ENCODE measurements at places on chromosomes 2 and 18. TPM values are rescaled to one million over a fixed set of nuclear protein-coding genes. Genes with fewer than 3 reads are reported as not detected.
A peak's percentile ranks its signal among the peaks of the same experiment; 100 is the strongest.

- DNase-seq: no peak
Observed at GRCh38 chr2:54809819-54810218, 86.4 kb downstream of the EML6 start.

DNA sequence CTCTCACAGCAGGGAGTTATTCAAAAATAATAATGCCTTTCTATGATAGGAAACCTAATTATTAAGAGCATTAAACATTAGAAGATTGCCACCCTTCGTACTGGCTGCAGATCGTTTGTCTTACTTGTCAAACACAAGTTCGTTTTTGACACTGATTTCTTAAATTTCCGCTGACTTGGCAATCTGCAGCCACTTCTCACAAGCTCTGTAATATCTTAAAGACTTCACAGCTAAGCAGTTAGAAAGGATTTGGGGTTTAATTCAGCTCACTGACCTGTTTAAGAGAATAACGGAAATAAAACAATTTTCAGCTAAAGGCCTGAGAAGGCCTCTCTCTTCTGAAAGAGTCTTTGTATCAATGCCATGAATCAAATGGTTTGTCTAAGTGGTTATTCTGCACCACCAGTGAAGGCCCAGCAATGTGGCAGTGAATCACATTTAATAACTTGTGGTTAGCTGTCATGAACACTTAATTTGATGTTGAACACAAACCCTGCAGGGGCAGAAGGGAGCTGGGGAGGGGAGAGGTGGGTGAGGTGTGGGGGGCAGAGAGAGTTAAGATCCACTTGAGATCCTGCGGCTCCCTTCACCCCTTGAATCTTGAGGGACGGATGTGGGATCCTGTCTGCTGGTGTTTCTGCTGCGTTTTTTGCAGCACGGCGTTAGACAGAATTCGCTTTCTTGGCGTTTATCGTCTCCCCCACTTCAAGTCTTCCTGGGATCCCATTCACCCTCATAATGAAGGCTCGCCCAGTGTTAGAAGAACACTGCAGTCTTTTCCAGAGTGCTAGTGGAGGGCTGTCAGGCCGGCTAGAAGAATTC is 145.4 kb upstream of the SATB2 start:
- no peak for DNase-seq

GRCh38 chr18:29644276-29644675 is 1398.3 kb downstream of the DSC3 start:
- DNase-seq: no peak

DNA sequence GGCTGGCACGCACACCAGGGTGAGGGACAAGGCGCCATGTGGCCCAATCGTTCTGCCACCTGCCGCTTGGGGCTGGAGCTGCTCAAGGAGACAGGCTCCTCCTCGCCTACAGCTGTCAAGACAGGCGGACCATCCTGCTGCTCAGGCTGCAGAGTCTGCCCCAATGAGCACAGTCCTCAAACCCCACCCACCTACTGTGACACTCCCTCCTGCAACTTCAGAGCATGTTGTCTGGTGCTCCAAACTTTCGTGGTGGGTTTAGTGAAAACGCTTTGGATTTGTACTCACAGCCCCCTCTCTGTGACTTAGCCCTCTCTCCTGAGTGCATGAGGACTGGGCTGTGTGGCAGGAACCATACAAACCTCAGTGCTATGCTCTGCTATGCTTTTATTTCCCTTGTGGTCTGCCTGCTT is 23.2 kb upstream of the SLC35F6 start:
- peak; percentile 55 for DNase-seq

- no peak for DNase-seq
Observed at GRCh38 chr18:31508781-31509180, 10.8 kb downstream of the DSG2 start.

- DNase-seq: no peak
Observed at GRCh38 chr2:188381614-188382013, 89.9 kb downstream of the GULP1 start.

GRCh38 chr2:24382363-24383073 is 22.2 kb upstream of the ITSN2 start:
- peak; percentile 60 for DNase-seq

DNA sequence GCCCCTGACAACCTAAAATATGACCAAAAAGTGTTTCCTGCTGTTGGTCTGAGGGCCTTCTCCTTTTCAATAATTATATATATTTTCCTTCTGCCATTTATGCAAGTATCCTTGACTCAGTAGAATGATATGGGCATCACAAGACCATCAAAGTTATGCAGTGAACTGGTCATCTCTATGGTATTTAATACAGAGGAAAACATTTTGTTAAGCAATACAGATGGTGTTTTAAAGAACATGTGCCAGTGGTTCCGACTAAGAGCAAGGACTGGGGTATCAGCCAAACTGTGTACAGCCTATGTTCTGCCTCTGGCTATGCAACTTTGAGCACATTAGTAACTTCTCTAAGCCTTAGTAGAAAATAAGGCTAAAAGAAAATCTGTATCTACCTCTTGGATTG is 179.0 kb downstream of the TRABD2A start:
- DNase-seq: no peak

DNA sequence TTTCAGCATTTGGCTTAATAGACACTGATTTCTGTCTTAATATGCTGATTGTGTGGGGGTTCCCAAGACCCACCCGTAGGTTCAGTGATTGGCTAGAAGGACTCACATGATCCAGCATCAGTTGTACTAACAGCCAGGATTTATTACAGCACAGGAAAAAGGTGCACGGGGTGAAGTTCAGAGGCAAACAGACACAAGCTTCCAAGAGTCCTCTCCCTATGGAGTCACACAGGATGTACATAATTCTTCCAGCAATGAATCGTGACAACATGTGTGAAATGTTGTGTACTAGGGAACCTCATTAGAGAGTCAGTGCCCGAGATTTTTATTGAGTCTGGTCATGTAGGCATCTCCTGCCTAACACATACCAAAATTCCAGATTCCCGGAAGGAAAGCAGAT is 52.8 kb downstream of the GALNT1 start:
- no peak for DNase-seq

GRCh38 chr2:224922142-224922727 is 120.0 kb downstream of the DOCK10 start:
- no peak for DNase-seq

GRCh38 chr18:6835345-6835744 is 105.8 kb downstream of the ARHGAP28 start:
- DNase-seq: peak; percentile 21

DNA sequence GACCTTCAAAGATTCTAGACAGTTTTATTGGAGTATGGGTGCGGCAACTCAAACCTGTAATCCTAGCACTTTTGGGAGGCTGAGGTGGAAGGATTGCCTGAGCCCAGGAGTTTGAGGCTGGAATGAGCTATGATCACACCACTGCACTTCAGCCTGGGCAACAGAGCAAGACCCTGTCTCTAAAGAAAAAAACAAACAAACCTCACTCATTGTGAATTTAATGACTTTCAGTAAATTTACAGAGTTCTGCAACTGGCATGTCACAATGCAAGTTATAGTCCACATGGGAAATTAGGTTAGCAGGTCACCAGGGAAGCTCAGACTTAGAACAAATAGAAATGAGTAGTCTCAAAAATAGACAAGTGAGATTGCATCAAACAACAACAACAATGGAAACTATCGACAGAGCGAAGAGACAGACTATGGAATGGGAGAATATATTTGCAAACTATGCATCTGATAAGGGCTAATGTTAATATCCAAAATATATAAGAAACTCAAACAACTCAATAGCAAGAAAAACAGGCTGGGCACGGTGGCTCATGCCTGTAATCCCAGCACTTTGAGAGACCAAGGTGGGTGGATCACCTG is 6.7 kb upstream of the NRBP1 start:
- no peak for DNase-seq

GRCh38 chr2:147636886-147637285 is 207.9 kb upstream of the ACVR2A start:
- no peak for DNase-seq

GRCh38 chr2:96787411-96787810 is 26.7 kb downstream of the CNNM4 start:
- DNase-seq: no peak

DNA sequence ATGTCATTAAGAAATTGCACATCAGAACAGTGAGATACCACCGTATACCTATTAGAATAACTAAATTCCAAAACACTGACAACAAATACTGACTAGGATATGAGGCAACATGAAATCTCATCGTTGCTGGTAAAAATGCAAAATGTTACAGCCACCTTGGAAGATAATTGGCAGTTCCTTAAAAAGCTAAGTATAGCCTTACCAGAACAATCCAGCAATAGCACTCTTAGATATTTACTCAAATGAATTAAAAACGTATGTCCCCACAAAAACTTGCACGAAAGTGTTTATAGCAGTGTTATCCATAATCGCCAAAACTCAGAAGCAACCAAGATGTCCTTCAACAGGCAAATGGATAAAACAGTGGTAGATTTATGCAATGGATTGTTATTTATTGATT is 241.7 kb downstream of the EPHA4 start:
- no peak for DNase-seq

- DNase-seq: no peak
Observed at GRCh38 chr2:231920795-231921194, 5.4 kb downstream of the NPPC start.

- DNase-seq: peak; percentile 47
Observed at GRCh38 chr2:105005181-105005951, 32.5 kb upstream of the MRPS9 start.

GRCh38 chr2:54029721-54030395 is 59.1 kb upstream of the PSME4 start:
- DNase-seq: no peak

GRCh38 chr2:102021779-102022178 is 30.0 kb downstream of the IL1R2 start:
- peak; percentile 64 for DNase-seq

DNA sequence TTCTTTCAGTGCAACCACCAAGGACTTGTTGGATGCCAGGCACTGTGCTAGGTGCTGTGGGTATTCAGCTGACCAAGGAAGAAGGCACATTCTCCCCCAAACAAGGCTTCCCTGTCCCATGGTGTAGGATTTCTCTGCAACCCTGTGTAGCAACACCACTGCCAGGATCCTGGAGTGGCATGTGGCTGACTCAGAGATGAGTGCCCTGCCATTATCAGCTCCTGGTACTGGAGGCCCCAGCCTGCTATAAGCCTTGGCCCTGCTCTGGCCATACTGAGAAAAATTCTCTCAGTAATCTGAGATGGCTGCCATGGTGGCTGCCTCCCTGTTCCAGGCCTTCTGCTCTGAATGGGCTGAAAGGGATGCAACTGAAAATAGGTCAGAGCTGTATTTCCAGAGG is 4.3 kb downstream of the SMYD5 start:
- DNase-seq: no peak

- DNase-seq: no peak
Observed at GRCh38 chr2:191686066-191686465, 8.1 kb downstream of the NABP1 start.

GRCh38 chr2:120208381-120209353 is 14.5 kb downstream of the TMEM185B start:
- DNase-seq: no peak

GRCh38 chr2:170086751-170087412 is 91.1 kb upstream of the MYO3B start:
- no peak for DNase-seq

GRCh38 chr2:153823880-153824279 is 47.8 kb upstream of the GALNT13 start:
- no peak for DNase-seq

DNA sequence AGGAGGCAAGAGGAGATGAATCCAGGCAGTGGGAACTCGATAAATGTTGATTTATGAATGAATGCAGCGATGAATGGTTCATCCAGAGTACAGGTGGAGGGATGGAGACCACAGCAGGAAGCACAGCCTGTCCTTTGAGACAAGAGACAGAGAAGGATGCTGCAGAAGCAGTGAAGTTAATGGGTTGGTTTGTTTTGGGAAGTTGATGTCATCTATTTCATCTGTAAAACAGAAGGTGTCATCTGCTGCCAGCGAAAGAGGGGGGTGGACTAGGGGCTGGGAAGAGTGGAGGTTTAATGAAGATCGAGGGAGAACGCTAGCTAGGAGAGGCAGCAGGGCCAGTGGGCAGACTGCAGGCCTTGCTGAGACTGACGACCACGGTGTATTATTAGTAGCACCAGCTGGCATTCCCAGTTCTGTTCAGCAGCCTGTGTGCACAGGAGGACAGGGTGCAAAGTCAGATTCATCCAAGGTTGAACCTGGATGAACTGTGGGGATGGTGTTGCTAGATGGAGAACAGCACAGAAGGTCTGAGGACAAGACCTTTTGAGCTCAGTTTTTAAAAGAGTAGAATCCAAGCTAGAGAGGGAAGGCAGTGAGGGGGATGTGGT is 120.3 kb upstream of the CAPN13 start:
- no peak for DNase-seq

- DNase-seq: no peak
Observed at GRCh38 chr18:27608742-27609141, 423.6 kb upstream of the CHST9 start.

DNA sequence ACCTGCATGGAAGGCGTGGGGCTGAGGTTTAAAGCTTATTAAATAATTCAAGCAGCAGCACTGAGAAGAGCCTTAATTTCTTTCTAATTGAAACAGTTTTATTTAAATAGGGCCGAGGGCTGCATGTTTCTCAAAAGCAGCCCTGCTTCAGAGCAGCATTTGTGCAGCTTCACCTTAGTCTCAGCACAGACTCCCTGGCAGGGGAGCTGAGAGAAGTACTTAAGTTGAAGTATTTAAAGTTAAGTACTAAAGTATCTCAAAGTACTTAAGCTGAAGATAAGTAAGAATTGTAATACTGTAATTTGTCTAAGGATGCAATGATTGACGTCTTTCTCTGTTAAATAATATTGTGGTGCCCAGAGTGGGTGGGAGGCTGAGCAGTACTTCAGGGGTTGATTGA is 31.4 kb downstream of the IMPA2 start:
- no peak for DNase-seq

DNA sequence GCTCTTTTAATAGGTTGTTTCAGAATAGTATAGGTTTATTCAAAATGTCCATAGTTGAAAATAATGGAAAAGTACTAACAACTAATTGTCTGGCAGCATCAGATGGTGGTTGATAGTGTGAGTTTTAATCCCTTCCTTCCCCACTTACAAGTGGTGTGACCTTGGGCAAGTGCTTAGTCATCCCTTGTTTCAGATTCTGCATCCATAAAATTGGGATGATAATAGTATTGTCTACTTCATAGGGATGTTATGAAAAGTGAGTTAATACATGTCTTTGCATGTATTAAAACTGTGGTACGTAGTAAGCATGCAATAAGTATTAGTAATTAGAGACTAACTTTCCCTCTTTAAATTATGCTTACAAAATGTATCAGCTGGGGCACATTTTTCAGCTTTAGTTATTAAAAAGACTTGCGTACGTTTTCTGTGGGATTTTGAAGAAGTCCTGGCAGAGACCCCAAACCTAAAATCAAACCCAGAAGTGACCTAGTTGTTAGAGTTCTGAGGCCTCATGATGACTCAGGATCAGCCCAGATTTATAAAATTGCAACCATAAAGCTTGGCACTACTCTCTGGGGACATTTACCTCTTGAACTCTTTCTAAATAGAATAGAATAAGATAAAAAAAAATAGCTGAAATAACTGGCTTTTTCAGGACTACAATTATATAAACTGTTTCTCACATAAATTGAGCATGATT is 8.6 kb downstream of the ITGA4 start:
- DNase-seq: no peak

GRCh38 chr2:86368161-86368824 is 30.9 kb upstream of the REEP1 start:
- DNase-seq: peak; percentile 43

GRCh38 chr18:24013051-24013450 is 1.5 kb upstream of the TTC39C start:
- DNase-seq: no peak

C1QL2 gene
- not detected for polyA plus RNA-seq

LIMS3 gene
- 4.1 TPM for polyA plus RNA-seq

SULT1C4 gene
- polyA plus RNA-seq: 89.4 TPM

GFPT1 gene
- 26.1 TPM for polyA plus RNA-seq

TMX3 gene
- 54.0 TPM for polyA plus RNA-seq

GPR75 gene
- 3.3 TPM for polyA plus RNA-seq

FSHR gene
- not detected for polyA plus RNA-seq

SLC5A7 gene
- 0.10 TPM for polyA plus RNA-seq

All from right lung (tissue), 10 donors.